ENCODE measurements at places on chromosomes 16 and 17.

DNA sequence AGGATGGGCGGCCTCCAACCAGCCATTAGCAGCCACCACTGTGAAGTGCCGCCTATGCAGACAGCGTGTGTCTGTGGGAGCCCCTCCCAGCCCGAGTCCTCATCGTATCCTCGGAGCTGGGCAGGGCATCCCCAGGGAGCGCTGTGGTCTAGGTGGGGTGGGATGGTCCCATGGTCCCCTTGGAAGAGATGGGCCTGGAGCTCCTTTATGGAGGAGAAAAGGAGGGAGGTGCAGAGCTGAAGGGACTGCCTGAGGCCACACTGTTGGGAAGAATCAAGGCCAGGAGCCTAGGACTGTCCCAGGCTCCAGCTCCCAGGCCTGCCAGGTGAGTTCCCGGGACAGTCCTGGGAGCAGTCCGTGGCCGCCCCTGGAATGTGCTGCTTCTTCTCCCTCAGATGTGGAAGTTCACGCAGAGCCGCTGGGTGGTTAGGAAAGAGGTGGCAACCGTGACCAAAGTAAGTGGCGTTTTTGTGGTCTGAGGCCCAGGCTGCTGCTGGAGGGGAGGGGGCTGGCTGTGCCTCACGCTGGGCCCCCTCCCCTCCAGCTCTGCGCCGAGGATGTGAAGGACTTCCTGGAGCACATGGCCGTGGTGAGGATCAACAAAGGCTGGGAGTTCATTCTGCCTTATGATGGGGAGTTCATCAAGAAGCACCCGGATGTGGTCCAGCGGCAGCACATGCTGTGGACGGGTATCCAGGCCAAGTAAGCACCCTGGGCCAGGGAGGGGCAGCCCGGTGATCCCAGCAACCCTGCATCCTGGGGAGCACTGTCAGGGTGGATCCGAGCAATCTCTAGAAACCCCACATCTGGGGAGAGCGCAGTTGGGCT, 27.0 kb downstream of the POLR3E start:
- no peak for DNase-seq

DNA sequence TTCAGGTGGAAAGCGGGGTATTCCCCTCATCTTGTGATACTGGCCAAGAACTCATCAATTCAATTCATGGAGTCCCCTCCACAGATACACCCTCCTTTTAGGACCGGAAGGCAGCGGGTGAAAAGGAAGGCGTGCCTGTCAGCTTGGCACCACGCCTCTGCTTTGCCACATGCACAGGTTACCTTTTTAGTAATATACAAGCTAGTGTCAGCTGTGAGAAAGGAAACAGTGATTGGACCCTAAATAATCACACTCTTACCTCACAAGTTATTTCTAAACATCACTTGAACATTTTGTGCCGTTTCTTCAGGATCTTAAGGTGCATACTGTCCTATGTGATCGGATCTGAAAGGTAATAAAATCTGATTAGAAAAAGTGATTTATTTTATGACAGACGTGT, 15.7 kb downstream of the ZDHHC7 start:
- DNase-seq: no peak

- DNase-seq: no peak
These were observed 44.2 kb downstream of the LYRM9 start for GRCh38 chr17:27848931-27849330.

GRCh38 chr17:45896803-45897693, 2.7 kb downstream of the MAPT start:
- no peak for DNase-seq

GRCh38 chr16:75385507-75386152, 47.7 kb downstream of the CFDP1 start:
- DNase-seq: peak; percentile 66

DNA sequence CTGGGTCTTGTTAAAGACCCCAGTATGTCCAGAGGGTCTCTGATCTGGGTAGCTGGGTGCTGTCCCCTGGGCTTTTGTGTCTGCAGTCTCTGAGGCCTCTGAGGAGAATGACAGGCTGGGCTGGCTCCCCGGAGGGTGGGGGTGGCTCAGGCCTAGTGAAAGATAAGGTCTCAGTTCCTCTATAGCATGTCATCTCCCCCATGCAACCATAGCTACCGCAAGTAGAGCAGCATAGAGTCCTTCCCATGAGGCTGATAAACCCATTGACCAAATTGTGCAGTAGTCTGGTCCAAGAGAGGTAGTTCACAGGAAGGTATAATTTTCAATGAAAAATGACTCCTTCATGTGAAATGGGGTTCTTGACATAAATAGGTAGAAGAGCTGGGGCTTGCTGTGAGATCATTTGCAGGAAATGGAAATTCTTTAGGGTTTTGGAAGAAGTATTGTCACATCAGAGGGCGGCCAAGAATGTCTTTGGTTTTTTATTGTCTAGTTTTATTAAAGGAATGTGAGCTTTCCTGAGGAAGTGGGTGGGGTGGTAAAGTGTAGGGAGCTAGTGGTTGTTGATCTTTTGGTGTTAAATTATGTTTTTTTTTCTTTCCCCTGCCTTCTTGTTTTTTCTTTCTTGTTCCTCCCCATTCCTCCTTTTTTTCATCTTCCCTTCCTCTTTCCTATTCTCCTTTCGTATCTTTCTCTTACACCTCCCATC, 21.0 kb downstream of the SLC7A6OS start:
- no peak for DNase-seq

GRCh38 chr16:57316390-57317017, 32.0 kb upstream of the PLLP start:
- peak; percentile 75 for DNase-seq

GRCh38 chr16:28495795-28496749, 1.6 kb downstream of the APOBR start:
- DNase-seq: no peak

DNA sequence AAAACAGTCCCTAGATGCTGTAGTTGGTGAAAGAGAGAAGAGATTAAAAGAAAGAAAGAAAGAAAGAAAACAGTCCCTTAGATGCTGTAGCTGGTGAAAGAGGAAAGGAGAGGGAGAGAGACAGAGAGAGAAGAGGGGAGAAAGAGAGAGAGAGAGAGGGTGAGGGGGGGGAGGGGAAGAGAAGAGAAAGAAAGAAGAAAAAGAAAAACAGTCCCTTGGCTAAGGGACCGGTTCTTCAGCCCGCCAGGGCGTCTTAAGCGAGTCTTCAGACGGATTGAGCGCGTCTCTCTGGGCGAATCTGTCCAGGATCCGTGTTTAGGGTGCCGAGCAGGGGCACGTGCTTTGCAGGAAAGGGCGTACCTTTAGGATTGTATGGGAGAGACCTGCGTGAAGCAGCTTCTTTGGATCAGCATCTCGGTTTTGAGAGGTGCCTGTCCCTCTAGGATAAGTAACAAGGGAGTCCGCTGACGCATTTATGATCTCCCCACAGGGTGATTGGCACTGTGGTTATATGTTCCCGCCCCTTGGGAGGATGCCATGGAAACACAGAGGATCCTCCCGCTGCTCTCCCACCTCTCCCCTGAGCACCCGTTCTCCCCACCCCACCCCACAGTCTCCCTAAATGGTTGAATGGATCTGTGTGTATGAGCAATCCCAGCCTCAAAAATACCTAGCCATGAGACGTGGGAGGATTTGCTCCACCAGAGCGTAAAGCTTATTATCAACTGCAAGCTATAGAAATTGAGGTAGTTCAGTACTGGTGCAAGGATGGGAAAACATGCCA, 16.7 kb downstream of the GNGT2 start:
- peak; percentile 33 for DNase-seq

DNA sequence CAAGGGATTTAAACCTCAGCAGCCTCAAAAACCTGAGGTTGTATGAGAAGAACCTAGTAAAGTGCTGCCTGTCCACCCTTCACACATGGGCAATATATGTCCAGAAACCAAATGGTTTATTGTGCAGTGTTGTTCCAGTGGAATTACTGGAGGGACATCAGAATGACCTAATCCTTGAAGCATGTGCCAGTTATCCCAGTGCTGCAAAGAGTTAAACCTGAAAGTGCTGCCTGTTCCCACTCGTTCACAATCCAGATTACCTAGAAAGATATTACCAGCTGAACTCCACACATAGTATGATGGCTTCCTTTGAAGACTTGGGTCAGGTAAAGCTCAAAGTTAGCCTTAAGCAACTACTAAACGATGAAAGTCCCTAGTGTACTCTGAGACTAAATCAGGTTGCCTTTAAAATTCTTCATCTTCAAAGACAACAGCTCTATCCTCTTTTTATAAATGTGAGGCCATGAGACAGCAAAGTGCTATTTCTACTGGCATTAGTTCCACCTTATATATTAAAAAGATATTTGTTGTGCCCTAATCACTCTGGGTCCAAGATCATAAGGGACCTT, 133.1 kb downstream of the SNX11 start:
- DNase-seq: peak; percentile 66

GRCh38 chr17:50805486-50805885, 29.9 kb upstream of the WFIKKN2 start:
- no peak for DNase-seq

DNA sequence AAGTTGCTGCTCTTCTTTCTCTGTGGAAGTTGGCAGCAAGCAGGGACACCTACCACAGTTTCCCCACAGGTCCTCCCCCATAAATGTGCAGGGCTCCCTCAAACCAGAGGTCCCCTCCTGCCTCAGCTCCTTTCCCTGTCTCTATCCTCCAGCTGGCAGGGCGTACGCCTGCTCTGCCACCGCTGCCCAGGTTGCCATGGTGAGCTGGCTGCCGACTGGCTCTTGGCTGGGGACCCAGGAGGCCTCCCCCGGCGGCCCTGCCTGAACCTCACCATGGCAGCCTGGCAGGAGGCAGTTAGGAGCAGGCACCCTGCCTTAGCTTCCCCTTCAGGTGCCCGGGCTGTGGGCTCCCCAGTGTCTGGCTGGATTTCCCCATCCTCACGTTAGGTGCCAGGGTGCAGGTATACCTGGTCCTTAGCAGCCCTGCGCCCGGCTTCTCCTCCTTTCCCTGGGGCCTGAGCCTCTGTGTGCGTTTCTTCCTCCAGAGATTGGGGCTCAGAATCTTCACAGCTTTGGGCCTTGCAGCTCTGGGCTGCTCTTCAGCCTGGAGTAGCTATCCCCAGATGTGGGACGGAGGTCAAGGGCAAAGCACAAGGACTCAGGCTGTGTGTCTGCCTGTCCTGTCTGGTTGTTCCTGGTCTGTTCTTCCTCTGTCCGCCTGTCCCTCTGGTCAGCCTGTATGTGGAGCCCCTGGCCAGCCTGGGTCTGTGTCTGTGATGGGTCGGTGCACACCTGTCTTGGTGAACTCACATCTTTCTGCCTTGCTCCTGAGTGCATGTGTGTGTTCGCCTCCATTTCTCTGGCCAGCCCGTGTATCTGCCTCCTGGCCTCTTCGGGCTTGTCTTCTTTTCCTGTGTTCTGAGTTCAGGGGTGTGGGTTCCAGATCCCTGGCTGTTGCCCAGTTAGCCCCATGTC, 15.7 kb downstream of the GJD3 start:
- DNase-seq: no peak

GRCh38 chr17:49522357-49522890, 27.3 kb downstream of the NGFR start:
- no peak for DNase-seq

DNA sequence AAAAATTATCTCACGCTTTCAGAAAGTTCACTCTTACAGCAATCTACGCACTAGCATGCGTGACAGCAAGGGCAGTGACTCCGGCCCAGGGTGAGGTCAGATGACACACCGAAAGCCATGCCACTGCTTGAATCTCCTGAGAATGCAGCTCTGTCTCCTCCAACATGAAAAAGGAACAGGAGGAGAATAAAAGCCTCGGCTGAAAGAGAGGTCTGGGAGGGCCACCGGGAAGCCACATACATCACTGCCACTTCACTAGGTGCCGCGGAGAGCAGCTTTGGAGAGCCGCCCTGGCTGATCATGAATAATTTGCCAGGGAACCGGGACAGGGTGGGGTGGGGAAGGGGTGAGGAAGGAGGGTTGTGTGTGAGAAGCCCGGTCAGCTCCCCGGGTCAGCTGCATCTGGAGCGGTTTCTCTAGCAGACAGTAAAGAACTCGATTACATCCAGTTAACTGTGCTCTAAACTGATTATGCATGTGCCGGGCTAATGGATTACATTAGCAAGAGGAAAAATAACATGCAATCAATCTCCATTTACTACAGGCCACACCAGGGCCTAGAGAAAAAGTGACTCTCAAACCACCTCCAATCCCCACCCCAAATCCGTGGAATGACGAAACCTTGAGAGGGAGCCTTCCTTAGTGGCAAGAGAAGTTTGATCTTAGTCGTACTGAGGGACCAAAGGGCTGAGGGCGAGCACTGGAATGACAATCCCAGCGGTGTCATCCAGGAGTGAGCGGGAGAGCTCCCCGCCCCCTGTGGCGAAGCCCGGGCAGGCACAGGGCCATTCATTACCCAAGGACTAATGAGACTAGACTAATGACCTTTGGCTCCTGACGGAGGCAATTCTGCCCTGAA, 100.3 kb downstream of the ZFHX3 start:
- DNase-seq: no peak

DNA sequence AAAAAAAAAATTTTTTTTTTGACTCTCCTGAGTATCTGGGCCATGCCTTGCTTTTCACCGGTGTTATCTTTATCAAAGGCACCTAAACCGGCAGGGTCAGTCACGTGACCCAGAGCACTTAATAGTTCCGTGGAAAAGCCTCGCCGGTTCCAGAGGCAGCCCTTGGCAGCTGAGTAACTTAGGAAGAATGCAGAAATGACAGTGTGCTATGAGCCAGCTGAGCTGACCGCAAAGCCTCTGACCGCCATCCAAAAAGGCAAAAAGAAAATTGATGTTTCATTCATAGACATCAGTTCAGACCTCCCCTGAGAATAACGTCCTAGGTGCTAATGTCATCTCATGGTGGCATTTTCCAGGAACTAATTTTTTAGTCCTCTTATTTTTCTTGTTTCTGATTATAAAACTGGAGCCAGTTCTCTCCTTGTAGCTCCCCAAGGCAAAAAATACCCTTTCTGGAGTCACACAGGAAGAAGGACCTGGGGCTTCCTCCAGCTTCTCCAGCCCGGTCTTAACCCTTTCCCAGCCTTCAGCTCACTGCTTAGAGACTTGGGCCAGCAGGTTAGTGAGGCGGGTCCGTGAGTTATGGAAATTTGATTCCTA, 122.6 kb downstream of the SOCS1 start:
- DNase-seq: peak; percentile 79

- DNase-seq: no peak
These were observed 1.5 kb upstream of the CHD3 start for GRCh38 chr17:7887038-7887481.

DNA sequence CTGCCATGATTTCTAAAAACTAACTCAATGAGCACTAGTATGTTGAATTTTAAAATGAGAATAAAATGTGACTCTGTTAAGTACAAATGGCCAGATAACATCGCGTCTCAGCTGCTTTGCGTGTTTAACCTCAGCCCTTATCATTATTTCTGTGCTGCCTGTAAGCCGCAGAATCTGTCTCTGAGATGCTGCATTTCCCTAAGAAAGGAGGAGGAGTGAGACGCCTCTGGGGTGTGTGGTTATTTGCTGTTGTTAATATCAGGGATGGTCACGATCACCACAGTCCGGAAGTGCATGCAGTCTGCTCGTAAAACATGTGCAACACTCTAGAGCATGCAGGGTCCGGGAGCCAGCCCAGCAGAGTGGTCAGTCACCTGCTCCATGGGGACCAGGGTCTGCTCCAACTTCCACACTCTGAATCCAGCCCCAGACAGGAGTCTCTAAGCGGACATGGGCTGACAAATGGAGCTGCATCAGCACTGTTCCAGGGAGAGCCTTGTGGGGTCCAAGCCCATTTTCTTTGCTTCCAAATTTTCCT, 342.5 kb downstream of the MAF start:
- no peak for DNase-seq

Data from HCT116 (cell line).